ENCODE measurements at places on chromosomes 5 and 9.

DNA sequence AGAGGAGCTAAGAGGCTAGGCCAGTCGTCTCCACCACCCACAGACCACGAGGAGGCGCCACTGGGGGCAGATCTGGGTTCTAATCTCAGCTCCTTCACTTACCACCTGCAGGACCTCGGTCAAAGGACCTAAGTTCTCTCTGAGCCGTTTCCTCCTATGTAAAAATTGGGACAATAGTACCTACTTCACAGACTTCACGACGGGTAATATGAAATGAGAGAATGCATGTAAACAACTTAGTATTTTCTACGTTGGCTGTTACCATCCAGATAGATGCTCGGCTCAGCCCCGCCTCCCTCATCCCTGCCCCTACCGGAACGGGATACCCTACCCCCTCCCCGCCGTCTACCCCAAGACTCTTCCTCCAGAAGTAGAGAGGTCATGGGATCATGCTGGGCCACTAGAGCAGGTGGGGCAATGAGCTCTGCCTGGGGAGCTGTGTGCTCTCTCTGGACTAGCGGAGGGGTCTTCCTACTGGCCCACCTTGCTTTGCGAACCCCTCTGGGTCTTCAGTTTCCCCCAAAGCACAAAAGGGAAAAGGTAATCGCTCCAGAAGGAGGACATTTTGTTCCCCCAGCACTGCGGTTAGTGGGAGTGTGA lies 541 bp downstream of the GNPDA1 start:
- DNase-seq, result peak; percentile 13

DNA sequence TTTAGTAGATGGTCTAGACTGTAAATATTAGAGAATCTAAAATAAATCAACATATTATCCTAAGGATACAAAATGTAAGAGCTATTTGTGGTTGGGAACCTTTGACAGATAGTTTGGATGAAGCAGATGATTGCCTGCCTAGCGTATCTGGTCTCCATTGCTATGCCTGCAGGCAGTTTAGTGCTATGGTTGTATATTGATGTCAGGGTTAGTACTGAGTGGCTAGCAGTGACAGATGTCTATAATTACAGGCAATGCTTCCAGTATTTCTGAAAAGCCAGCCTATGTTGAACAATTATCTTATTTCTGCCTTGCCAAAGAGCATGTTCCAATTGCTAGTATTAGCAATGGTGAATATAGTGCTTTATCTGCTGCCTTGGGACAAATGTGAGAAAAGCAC lies 151.3 kb upstream of the TLX3 start:
- no peak for DNase-seq

DNA sequence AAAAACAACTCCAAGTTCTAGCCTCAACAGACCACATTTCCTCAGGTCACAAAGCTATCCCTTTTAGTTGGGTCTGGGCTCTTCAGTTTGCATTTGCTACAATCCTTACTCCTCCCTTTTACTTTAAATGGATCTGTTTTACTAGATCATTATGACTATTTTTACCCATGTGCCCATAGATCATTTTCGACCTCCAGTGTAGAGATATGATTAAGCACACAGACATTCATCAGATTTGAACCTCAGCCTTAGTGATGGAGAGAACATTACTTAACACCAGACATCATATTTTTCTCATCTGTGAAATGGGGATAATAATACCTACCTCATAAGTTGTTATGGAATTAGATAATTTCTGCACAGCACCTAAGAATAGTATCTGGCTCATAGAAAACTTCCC lies 141.9 kb downstream of the NPR3 start:
- DNase-seq, result no peak

- DNase-seq, result no peak
Measured at GRCh38 chr9:36950389-36950788, 83.7 kb downstream of the PAX5 start.

DNA sequence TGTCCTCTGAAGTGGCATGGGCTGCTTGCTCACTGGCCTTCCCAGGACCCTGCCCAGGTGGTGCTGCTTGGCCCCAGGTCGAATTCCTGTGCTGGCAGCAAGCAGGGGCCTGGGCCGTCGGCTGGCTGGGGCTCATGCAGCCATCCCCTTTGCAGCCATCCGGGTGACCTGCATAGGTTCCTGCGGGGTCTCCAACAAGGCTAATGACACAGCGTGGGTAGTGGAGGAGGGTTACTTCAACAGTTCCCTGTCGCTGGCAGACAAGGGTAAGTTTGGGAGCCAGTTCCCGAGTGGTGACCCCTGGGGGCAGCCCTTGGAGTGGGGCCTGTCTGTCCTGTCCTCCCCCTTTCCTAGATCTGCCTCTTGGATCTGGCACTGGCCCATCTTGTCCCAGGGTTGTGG lies 6.1 kb upstream of the EHMT1 start:
- no peak for DNase-seq

- DNase-seq, result no peak
Measured at GRCh38 chr9:124130277-124131075, 118.9 kb downstream of the LHX2 start.

- peak; percentile 63 for DNase-seq
Measured at GRCh38 chr5:67050125-67050524, 146.5 kb downstream of the CD180 start.

GRCh38 chr9:95635986-95636671 lies 119.4 kb upstream of the PTCH1 start:
- no peak for DNase-seq

GRCh38 chr5:61320860-61321259 lies 11.2 kb upstream of the ZSWIM6 start:
- no peak for DNase-seq

GRCh38 chr5:29982457-29982856 lies 1211.0 kb upstream of the CDH6 start:
- no peak for DNase-seq

DNA sequence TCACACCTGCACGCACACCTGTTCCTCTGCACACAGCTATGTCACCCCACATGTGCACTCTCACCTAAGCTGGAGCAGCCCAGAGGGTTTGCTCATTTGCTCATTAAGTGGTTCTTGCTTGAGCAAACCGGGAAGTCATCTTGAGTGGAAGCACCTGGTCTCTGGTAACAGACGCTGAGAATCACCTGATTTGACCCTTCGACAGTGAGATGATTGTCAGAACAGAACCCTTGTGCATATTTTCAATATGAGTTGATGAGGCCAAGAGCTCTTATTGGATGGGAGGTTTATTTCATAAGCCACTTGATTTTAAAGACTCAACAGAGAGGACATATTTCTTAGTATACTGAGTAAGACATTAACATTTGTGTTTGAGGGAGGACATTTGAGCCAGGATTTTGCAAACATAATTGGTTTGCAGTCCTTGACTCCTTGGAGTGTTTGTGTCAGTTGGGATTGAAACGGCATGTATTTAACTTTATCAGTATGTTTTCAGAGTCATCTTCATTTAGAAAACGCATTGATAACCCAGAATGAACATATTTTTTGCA lies 22.1 kb upstream of the LPCAT1 start:
- peak; percentile 95 for DNase-seq

GRCh38 chr5:170491479-170491878 lies 12.3 kb upstream of the KCNIP1 start:
- DNase-seq, result no peak

DNA sequence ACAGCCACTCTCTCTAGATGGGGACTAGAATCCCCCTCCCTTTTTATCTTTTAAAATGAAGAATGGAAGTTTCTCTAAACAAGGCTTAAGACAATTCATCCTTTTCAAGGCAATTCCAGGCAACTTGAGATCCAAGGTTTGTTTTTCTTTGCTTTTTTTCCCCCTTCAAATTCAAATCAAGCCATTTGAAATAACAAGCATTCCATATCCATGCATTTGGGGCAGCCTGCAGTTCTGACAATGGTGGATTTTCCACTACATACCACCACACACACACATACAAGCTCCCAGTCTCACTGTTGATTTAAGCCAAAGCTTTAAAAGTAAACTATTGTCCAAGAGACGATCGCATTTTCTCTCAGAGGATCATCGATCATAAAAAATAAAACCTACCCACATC lies 424 bp downstream of the INSYN2B start:
- no peak for DNase-seq

DNA sequence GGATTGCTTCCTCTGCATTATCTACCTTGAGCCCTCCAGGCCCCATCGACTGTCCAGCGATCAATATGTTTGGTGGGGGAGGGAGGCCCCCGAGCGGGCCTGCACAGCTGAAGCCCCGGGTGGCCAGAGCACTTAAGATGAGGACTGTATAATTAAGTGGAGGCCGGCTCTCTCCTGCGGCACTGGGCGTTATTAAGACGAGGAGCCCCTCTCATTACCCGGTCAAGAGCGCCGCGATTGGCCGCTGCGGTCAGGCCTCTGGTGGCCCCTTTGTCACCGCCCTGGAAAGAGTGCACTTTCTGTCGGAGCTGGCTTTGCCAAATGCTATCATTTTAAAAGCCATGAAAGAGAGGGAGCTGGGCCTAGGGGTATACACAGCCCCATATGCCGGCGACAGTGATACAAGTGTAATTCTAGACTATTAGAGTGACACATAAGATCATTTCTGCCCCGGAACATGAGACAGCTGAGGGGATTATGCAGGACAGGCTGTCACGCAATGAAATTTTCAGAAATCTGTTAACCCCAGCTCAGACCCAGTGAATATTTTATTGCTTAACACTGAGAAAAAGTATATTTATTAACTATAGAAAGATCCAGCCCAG lies 106.3 kb upstream of the IRX1 start:
- no peak for DNase-seq

- peak; percentile 5 for DNase-seq
Measured at GRCh38 chr5:60677850-60678664, 21.9 kb downstream of the DEPDC1B start.

- DNase-seq, result no peak
Measured at GRCh38 chr9:7907551-7908337, 108.2 kb upstream of the DMAC1 start.

GRCh38 chr5:126808521-126808988 lies 31.6 kb downstream of the LMNB1 start:
- DNase-seq, result no peak

DNA sequence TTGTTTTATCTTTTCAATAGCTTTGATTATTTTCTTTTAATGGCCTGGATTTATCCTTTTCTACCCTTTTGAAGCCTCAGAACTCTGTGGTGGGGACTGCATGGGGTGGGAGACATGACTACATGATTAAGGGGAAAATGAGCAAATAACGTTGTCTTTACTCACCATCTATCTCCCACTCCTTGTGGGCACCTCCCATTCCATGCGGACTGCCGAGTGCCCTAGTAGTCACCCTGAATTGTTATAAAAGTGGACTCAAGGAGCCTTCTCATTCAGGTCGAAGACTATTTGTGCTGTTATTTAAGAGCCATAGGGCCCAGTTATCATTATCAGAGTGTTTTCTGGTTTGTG lies 281.8 kb downstream of the MLLT3 start:
- DNase-seq, result no peak

- no peak for DNase-seq
Measured at GRCh38 chr9:130927995-130928900, 10.8 kb downstream of the FIBCD1 start.

DNA sequence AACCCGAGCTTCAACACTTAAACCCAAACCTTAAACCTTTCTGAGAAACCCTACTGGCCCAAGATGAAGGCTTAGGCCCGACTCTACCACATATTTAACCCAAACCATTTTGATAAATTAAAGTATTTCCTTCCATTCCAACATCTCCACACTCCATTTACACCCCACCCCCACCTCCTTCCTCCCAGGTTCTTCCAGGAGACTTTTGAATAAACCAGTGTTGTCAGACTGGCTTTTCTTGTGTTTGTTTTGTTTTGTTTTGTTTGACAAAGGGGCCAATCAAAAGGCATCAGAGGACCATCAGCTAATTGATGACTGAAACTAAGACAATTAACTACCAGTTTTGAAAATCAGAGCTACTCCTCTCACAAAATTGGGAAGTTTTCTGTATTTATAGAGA lies 4.6 kb upstream of the ZNF608 start:
- DNase-seq, result no peak

DNA sequence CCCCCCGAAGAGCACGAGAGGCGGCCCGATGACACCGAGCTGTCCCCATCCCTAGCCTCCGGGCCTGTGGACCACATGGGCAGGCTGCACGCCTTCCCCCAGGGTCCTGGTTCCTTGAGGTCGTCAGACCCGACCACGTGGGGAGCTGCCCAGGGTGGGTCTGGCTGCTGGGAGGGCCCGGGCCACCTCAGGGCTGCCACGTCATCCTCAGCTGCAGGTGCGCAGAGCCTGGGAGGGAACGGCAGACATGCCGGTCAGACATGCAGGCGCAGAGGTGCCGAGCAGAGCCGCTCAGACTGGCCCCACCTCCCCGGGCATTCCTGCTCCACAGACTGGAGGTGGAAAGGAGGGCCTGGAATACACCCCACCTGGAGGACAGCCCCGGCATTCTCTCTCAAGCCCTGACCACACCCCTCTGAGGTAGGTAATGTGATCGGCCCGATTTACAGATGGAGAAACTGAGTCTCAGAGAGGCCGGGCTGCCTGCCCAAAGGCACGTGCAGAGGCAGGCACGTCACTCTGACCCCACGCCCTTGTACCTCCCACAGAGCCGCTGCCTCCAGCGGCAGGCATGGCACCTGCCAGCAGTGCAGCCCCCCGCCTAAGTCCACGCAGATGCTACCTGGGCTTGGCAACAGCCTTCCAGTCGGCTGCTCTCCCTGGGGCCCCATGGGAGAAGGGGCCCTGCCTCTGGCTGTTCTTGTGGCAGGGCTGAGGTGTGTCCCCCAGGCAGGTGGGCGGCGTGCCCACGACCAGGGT lies 649 bp downstream of the CCDC187 start:
- no peak for DNase-seq

GRCh38 chr5:96569332-96569731 lies 92.8 kb upstream of the CAST start:
- DNase-seq, result no peak

DNA sequence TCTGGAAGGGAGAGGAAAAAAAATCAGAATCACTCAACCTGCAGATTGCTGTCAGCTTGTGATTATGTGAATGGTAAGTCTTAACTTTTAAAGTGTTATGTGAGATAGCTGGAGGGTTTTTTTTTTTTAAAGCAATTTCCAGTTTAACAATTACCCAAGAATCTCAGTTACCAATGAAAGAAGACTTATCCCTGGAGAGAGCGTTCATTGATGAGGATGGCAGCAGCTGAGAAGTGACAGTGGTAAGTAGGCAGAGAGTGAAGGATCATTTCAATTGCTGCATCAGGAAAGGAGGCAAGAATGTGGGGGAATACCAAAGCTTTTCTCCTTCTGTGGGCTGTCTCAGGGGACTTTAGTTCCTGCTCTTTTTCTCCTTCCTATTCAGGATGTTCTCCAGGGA lies 370.2 kb upstream of the C9orf72 start:
- DNase-seq, result no peak

- DNase-seq, result no peak
Measured at GRCh38 chr5:121516997-121517396, 334.7 kb upstream of the FTMT start.

GRCh38 chr5:83689881-83690280 lies 30.8 kb downstream of the HAPLN1 start:
- DNase-seq, result no peak

DNA sequence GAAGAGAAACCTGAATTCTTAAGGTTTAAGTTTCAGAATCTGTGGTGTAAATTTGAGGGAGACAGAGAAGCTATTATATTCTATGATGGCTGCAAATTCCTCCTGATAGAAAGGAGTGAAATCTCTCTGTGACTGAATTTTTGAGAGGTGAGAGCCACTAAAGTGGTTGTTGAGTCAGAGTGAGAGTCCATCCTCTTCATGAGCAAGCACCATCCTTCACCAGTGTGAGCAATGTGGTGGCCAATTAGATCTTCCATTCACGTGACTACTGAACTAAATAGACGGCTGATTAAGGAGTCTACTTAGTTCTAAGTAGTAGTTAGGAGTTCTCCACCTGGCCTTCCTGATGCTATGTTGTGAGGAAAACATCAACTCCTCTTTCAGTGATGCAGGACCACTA lies 147.8 kb upstream of the CCNH start:
- no peak for DNase-seq

Data from NCI-H510A treated with DMSO at 0.1 percent for 48 hours (cell line).